Inflammatory macrophage treated with lipopolysaccharide for 1 hour (primary cell): ENCODE measurements at places on chromosomes 3 and 15.

- peak; percentile 56 for DNase-seq
Observed at GRCh38 chr3:33037471-33037870, 59.5 kb downstream of the GLB1 start.

- DNase-seq, result no peak
Observed at GRCh38 chr15:68589783-68590710, 11.3 kb downstream of the CORO2B start.

DNA sequence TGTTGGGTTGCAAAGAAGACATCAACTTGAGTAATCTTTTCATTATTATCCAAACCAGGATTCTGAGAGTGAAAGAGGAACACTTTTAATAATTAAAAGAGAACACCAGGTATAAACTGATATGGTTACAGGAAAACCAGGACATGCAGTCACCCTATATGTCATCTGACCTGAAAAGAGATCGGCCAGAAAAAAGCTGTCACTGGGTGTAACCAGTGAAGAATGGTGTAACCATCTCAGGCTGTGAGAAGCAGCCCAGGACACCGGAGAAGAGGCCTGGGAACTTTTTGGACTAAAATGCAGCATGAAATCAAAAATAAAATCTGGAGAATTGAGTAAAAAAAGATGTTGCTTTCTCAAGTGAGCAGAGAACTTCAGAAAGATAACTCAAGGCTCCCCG, 10.1 kb upstream of the CCDC80 start:
- no peak for DNase-seq

DNA sequence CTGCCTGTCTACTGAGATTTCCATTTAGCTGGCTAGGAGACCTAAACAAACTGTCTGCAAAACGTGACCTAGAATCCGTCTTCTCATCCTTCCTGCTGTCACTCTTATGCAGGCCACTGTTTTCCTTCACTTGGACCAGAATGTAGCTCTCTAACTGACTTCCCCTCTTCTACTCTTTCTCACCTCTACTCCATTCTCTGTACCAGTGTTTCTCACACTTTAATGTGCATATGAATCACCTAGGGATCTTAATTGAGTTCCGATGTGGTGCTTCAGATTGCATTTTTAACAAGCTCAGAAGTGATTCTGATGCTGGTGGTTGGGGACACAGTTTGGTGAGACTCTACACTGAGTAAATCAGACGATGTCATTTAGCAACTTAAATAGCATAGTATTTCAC, 1.6 kb upstream of the GBE1 start:
- no peak for DNase-seq

DNA sequence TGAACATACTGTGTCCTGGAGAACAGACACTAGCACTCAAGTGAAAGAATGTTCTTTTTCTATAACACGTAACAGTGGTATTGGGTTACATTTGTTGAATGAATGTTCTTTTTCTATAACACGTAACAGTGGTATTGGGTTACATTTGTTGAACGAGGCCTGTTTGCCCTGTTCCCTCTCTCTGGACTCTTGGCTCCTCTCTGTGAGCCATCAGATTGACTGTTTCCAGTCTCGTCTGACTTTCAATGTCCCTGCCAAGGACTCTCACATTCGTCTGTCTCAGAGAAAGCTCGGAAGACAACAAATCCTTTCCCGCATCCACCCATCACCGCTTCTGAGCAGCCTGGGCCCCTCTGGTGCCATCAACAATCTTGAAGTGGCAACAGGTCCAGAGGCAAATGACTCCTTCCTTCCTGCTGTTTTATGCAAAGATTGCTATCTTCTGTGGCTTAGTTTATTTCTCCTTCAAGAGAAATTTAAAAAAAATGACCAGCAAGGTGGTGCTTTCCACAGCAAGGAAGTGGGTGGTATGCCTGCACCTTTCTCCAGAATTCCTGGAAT, 8.0 kb downstream of the TMEM45A start:
- no peak for DNase-seq

- no peak for DNase-seq
Observed at GRCh38 chr3:30475809-30476178, 130.6 kb upstream of the TGFBR2 start.
